ENCODE measurements at places on chromosomes 4 and X.
A peak's percentile ranks its signal among the peaks of the same experiment; 100 is the strongest.

GRCh38 chrX:132612821-132613564 lies 124.2 kb upstream of the MBNL3 start:
- DNase-seq: no peak

GRCh38 chrX:145553702-145554101 lies 263.9 kb upstream of the SLITRK2 start:
- no peak for DNase-seq

DNA sequence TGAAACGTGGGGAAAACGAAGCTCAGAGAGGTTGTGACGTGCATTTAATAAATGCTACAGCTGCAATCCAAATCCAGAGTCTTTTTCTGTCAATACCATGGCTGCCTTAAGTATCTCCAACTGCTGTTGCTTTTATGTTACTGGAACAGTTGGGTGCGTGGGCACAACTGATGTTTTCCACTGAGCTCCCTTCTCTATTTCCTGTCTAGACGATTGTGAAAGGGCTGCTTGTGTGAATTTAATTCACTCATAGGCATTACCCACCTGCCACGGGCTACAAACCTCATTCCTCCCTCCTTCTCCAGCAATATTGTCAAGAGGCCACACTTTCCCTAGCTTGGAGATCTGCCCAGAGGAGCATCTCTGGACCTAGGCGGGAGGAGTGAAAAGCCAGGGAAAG lies 526.0 kb downstream of the MID1IP1 start:
- no peak for DNase-seq

- no peak for DNase-seq
These were observed 61.8 kb downstream of the CPE start for GRCh38 chr4:165440415-165441158.

DNA sequence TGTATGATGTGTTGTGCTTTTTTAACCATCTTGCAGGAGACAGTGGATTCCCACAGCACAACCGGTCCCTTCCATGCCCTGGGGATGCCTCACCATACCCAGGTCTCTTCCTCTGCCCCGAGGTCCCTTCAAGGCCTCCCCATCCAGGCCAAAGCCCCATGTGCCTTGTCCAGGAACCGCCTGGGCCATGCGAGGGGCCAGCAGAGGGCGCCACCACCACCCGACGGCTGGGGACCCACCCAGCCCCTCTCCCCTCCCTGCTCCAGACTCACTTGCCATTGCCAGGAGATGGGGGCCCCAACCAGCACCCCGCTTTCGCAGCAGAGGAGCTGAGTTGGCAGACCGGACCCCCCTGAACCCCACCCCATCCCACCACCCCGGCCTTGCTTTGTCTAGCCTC lies 485.5 kb downstream of the TRAM1L1 start:
- no peak for DNase-seq

- peak; percentile 96 for DNase-seq
These were observed at the start of gene FAM13A for GRCh38 chr4:89056953-89057398. Gene FAM13A, minus strand, starts transcription at chr4:89057185. Its CDS starts 221 bp downstream, at chr4:89056964.
